ENCODE measurements at places on chromosomes 7 and 10.

DNA sequence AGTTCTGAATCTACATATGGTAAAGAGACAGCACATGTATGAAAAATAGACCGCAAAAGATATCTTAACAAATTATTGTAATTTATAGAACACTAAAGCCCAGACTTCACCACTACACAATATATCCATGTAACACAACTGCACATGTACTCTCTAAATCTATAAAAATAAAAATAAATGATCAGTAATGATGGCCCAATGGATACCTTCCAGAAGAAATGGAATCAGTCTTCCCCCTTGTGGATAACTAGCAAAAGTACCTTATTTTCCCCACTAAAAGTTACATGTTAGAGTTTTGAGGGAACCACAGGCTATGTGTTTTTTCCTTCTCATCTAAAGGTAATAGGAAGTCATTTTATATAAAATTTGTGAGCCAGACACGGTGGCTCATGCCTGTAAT, 25.7 kb downstream of the C7orf25 start:
- no peak for DNase-seq
- H3K27ac ChIP-seq, result no peak overlapping the region
- H3K27me3 ChIP-seq, result peaks cover 4% of the 10 kb centered on the region
- no peaks in the 10 kb centered on the region for H3K36me3 ChIP-seq
- H3K4me3 ChIP-seq, result no peak overlapping the region

DNA sequence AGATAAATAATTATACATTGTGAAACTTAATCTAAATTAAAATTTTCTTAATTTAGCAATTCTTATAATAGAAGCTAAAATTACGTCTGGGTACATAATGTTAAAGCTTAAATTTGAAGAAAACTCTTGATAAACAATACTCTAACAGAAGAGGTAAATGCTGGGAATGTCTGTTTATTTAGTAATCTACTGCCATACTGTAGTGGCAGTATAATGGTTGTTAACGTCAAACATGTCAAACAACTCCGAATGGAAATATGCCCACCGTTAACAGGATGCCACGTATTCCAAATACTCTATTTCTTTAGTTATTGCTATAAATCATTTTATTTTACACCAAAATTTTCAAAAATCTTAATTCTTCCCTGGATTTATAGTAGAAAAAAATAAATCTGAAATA, 40.0 kb upstream of the PTPN12 start:
- H3K27ac ChIP-seq, result no peak overlapping the region
- no peaks in the 10 kb centered on the region for H3K36me3 ChIP-seq
- no peak for DNase-seq
- no peaks in the 10 kb centered on the region for H3K4me1 ChIP-seq

DNA sequence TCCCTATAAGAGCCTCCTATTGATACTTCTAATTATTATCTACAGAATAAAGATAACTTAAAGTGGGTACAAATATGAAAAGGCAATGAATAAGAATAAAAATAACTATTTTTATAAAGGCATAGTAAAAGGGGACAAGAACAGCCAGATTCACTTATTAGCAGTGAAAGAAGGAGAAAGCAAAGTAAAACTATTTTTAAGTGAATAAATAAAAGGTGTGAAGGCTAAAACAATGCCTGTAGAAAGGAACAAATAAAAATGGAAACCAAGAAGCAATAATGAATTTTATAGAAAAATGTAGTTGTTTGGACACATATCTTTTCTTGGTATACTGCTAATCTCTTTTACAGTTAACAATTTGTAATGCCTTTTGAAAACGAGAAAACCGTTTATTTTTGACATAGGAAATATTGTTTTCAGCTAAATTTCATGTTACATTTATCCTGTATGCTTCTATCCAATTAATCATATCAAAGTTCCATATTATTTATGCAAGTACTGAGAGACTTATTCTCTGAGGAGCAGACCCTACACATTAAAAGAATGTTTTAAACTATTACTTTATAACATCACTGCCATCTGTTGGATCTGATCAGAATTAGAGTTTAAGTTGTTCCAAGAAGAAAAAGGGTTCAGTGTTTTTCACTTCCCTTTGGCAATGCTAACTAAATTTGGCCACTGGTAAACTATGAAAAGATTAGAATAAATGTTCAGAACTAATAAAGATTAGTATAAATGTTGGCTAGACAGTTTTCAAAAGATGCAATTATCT, 59.1 kb downstream of the ARMC3 start:
- H3K36me3 ChIP-seq, result no peaks in the 10 kb centered on the region
- H3K4me1 ChIP-seq, result peaks cover 11% of the 10 kb centered on the region
- no peak overlapping the region for H3K27ac ChIP-seq
- H3K27me3 ChIP-seq, result peaks cover 16% of the 10 kb centered on the region
- no peak overlapping the region for H3K4me3 ChIP-seq
- no peak for DNase-seq

DNA sequence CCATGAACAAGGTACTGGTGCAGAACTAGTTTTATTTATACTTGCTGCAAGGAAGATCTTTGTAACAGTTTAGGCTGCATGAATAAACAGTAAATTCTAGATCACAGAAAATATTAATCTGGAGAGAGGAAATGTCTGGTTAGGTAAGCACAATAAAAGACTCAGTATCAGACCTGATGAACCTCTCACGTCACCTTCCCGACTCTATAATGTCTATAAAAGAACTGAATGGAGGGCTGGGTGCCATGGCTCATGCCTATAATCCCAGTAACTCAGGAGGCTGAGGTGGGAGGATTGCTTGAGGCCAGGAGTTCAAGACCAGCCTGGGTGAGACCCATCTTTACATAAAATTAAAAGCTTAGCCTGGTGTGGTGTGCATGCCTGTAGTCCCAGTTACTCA, 65.9 kb downstream of the FAM171A1 start:
- no peak overlapping the region for H3K4me3 ChIP-seq
- DNase-seq, result no peak
